CD4-positive, alpha-beta T cell treated with Interleukin-15 for 4 hours (primary cell): ENCODE measurements at places on chromosomes 4 and X.

GRCh38 chrX:124328765-124329164 lies 3.7 kb upstream of the TEX13D start:
- DNase-seq = no peak

- no peak for DNase-seq
These were observed 49.8 kb downstream of the SMPX start for GRCh38 chrX:21708116-21708515.

- no peak for DNase-seq
These were observed 314.0 kb downstream of the GBA3 start for GRCh38 chr4:23006756-23007155.

GRCh38 chr4:64814616-64815015 lies 405.4 kb upstream of the TECRL start:
- no peak for DNase-seq

DNA sequence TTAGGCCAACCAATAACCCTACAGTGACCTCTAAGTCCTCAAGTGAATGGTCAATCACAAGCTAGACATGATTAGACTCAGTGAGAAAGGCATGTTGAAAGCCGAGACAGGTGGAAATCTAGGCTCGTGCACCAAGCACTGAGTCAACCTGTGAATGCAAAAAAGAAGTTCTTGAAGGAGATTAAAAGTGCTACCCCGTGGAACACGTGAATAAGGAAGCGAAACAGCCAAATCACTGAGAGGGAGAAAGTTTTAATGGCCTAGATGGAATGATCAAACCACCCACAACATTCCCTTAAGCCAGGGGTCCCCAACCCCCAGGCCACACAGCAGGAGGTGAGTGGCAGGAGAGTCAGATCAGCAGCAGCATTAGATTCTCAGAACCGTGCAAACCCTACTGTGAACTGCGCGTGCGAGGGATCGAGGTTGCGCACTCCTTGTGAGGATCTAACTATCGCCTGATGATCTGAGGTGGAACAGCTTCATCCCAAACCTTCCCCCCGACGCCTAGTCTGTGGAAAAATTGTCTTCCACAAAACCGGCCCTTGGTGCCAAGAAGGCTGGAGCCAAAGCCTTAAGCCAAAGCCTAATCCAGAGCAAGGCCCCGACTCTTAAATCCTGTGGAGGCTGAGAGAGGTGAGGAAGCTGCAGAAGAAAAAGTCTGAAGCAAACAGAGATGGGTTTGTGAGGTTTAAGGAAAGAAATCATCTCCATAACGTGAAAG lies 19.5 kb upstream of the PDE6B start:
- no peak for DNase-seq

DNA sequence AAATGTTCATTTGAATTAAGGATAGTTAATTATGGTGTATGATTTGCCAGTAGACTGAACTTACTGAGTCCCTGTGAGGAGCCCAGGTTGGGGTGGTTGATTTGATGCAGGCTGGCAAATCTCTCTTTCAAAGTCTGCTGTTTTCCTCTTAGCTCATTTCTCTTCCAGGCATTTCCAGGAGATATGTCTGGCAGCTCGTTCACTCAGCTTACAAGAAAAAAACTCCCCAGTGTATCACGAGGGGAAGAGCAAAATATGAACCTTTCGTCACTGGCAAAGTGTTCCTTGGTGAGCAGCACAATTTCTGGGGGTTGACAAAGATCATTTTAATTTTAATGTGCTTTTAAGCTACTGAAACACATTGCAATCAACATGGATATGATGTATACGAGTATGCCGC lies 244.2 kb downstream of the CBLL2 start:
- no peak for DNase-seq
